ENCODE measurements at places on chromosomes 5 and 9.

- DNase-seq = no peak
These were observed 98.6 kb downstream of the PAM start for GRCh38 chr5:102853680-102854079.

DNA sequence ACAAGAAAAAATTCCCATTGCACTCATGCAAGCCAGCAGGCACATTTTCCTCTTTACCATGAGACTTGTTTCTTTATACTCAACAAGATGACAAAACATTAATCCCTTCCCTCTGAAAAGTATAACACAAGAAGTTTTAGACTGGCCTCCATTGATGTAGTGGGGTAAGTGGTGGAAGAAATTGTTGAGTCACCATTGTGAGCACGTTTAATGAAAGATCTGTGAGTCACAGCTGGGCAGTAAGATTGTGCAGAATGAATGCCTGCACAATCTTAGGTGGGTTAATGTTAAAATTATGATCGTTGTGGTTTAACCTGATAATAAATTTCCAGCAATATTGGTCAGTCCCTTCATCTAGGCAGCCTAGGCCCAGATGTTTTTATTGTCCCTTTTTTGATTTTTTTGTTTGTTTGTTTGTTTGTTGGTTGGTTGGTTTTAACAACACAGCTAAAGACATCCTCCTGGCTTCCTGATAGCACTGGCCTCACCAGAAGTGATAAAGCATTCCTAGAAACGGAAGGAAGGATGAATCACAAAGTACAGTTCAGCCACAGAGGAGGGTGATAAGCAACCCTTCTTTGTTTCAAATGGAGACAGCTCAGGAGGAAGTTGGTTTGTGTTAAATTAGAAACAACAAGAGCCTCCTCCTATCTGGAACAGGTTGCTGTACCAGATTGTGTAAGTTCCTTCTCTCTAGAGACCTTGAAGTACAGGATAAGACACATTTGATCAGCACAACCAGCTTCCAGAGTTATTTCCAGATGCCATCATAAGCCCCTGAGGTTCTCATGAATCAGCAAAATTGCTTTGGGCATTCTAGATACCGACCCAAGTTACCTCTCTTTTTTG lies 40.3 kb downstream of the SLC24A2 start:
- DNase-seq = no peak

GRCh38 chr5:1641041-1641440 lies 117.3 kb upstream of the LPCAT1 start:
- DNase-seq = no peak

GRCh38 chr9:1453636-1454035 lies 403.5 kb downstream of the DMRT2 start:
- DNase-seq = no peak

DNA sequence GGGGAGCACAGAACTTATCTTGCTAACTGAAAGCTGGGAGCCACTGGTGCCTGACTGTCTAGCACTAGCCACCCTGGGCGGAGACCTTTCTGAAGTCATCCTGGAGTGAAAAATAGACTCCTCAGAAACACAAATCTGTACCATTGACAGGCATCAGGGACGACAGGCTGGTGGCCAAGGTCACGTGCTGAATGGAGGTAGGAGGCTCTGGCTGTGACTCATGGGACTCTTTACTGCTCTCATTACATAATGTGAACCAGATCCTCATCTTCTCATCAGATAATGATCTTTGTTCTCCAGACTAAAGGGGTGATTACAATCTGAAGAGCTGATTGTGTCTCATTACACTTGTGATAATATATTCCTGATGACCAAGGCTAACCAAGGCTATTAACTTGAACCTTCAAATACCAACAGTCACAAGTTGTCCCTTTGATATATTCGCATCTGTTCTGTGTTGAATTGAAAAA lies 91.8 kb downstream of the SEMA5A start:
- no peak for DNase-seq

- no peak for DNase-seq
These were observed 133.2 kb downstream of the ERCC6L2 start for GRCh38 chr9:96008502-96009222.

DNA sequence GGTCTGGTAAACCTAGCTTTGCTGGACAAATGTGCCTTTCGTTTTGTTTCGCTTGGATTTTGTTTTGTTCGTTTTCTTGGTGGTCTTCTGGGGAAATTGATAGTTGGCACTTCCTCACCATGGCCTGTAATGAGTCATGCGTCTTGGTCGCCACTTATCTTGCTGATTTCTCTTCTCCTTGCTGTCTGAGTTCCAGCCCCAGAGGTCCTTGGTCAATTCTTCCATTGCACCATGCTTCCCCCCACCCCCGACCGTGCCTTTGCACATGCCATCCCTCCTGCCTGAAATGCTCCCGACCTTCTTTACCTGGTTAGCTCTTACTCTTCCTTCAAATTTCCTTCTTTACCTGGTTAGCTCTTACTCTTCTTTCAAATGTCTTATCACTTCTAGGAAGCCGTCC lies 168.7 kb upstream of the MSX2 start:
- no peak for DNase-seq

GRCh38 chr5:147439254-147439653 lies 70.6 kb downstream of the DPYSL3 start:
- no peak for DNase-seq

- no peak for DNase-seq
These were observed 45.4 kb downstream of the ANXA2R start for GRCh38 chr5:42994555-42995359.

GRCh38 chr9:126628969-126629674 lies 15.4 kb downstream of the LMX1B start:
- no peak for DNase-seq

DNA sequence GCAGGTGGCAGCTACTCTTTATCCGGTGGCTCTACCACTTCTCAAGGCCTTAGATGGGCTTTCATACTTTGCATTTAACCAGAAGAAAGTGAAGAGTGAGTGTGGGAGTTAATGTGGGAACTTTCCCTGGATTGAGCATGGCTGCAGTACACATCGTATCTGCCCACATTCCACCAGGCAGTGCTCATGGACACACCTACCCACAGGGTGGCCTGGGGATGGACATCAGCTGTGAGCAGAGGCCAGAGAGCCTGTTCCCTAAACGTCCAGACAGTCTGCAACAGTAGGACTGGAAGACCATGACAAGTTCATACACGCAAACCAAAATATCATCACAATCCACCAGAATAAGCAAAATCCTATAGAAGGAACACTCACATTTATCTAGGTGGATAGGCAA lies 213.8 kb downstream of the IRX1 start:
- DNase-seq = no peak

- DNase-seq = no peak
These were observed 215.1 kb downstream of the CD180 start for GRCh38 chr5:66981266-66982055.

DNA sequence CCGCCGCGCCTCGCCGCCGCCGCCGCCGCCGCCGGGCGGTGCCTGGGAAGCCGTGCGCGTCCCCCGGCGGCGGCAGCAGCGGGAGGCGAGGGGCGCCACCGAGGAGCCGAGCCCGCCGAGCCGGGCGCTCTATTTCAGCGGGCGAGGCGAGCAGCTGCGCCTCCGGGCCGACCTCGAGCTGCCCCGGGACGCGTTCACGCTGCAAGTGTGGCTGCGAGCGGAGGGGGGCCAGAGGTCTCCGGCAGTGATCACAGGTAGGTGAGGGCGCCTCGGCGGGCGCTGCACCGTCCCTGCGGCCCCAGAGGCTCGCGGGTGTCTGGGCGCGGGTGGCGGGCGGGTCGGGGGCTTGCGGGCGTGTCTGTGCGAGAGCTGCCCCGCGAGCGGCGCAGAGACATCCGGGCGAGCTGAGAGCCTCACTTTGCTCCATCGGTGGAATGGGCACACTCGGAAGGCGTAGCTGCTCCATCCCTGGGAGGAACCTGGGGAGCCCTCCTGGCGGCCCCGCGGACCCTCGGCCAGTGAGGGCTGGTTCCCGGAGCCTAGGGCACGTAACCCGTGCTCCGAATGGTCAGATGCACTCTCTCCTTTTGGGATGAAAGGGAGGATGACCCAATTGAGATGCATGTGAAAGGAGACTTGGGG lies 864 bp downstream of the PAPPA start:
- no peak for DNase-seq

DNA sequence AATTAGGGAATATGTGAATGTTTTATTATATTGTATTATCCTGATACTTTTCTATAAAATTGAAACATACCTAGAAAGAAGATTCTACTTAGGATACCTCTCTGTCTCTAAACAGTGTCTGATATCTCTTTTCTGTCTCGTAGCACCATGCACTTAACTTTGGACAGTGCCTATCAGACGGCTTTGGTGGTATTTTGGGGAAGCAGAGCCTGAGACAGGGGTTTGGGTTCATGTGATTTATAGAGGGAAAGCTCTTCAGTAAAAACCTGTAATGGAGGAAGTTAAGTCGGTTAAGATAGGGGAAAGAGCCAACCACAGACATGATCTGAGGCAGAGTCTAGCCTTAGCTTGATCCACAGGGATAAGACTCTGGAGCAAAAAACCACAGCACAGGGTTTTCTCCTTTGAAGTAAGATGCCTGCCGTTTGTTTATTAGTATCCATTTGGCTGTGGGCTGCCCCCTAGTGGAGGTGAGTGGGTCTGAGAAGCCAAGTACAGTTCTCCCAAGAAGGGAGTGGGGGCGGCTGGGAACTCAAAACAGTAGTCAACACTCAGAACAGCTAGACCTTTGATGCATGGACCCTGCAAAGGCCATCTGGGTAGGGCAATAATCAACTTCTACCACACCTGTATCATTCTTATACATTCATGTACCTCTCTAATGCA lies 141.2 kb upstream of the ASTN2 start:
- DNase-seq = no peak

DNA sequence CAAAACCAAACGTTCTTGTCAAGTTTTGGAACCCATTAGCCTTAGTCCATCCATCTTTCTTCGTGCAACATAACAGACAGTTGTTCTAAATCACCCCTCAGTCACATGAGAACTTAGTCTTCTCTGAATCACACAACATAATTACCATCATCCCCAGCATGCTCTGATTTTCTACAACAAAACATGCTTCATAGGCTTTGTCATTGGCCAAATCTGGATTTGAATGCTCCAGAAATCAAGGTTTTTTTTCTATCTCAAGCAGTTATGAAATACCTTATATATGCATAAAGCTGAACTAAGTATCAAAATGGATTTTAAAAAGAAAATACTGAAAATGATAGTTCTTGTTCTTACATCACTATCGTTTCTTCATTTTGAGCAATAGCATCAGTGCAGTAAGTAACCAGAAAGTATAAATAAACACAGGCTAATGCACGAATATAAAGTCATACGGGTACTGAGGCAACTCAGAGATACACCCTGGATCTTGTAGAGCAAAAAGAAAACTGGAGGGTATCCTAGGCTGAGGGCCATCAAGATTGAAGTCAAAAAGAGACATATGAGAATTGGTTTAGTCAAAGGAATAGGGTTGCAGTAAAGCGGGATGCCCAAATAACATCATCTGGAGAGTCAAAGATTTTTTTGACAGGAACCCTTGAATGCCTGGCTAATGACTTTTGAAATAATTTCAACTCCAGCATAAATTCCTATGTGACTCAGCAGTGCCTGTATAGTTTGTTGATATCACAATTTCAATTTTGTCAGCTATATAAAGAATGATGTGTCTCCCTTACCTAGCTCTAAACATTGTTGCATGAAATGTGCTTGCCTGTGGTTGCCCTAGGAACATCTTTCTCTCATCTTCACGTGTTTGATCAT lies 164.7 kb downstream of the ADAMTSL1 start:
- DNase-seq = no peak
